Cardiac muscle cell (in vitro differentiated cells and primary cell): ENCODE measurements at places on chromosomes 6 and 20. TPM values are rescaled to one million over a fixed set of nuclear protein-coding genes. Genes with fewer than 3 reads are reported as not detected.

DNA sequence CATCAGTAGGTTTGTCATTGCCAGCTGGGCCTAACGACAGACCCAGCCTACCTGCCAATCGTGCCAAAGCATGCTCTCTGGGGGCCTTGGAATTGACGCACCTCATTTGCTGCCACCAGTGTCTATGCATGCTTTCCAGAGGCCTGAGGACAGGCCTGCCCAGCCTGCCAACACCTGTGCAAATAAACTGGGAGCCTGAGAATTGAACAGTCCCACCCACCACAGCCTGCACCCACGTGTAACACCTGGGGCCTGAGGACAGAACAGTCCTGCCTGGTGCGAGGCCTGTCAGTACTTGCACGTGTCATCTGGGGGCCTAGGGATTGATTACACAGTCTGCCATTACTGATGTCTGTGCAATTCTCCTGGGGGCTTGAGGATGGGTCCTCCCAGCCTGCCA lies 6.2 kb upstream of the RNF217 start:
- no peak for DNase-seq

The DZANK1 gene
- polyA plus RNA-seq, result 2.4 and 2.7 TPM in 2 replicates

GRCh38 chr6:8100159-8100854 lies 2.0 kb downstream of the EEF1E1 start:
- no peak for DNase-seq

DNA sequence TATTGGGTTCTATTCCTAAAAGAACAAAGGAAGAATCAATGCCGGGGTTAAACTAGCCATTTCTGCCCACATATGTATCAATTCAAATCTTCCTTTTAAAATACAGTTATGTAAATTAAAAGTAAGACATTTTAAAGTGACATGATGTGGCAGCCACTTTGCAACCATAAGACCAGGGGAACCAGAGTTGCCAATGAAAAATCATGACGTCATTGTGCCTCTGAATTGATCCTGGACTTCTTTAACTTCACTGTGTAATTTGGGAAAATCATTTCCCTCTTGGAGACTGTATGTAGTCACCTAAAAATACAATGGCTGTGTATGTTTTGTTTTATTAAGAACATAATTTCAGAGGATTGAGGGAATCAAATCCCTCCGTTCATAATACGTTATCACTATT lies 42.2 kb downstream of the SLC13A3 start:
- no peak for DNase-seq

DNA sequence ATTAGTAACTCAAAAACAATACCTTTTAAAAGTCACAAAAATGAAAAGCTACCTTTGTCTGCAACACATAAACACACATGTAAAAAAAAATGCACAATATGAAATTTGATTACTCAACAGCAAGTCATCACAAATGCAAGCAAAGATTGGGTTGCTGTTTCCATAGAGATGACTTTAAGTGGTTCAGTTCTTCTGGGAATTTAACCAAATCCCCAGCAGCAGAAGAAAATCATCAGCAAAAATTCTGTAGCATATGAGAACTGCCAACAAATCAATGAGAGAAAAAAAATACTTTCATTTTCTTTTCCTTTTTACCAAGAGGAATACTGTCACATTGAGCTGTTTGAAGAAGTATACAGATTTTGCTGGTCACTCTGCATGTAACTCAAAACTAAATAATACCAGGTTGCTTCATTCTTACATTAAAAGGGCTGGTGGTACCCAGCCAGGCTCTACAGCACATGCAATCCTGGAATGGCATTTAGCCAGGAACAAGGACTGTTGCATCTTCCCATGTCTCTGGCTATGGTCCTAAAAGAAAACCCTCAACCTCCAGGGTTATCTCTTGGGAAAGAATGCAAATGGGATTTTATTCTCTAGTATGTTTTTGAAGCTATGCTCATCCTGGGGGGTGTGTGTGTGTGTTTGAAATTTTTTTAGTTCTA lies 158.3 kb downstream of the OPRM1 start:
- peak; percentile 33 for DNase-seq

The CD24 gene
- polyA plus RNA-seq, result 148 and 168 TPM in 2 replicates

The TPBG gene
- 12.0 and 22.3 TPM in 2 replicates for polyA plus RNA-seq

- no peak for DNase-seq
Measured at GRCh38 chr6:151448623-151449022, 3.3 kb downstream of the RMND1 start.

- no peak for DNase-seq
Measured at GRCh38 chr6:109420751-109421150, 19.7 kb downstream of the PPIL6 start.

The WFDC12 gene
- not detected in 2 replicates for polyA plus RNA-seq

DNA sequence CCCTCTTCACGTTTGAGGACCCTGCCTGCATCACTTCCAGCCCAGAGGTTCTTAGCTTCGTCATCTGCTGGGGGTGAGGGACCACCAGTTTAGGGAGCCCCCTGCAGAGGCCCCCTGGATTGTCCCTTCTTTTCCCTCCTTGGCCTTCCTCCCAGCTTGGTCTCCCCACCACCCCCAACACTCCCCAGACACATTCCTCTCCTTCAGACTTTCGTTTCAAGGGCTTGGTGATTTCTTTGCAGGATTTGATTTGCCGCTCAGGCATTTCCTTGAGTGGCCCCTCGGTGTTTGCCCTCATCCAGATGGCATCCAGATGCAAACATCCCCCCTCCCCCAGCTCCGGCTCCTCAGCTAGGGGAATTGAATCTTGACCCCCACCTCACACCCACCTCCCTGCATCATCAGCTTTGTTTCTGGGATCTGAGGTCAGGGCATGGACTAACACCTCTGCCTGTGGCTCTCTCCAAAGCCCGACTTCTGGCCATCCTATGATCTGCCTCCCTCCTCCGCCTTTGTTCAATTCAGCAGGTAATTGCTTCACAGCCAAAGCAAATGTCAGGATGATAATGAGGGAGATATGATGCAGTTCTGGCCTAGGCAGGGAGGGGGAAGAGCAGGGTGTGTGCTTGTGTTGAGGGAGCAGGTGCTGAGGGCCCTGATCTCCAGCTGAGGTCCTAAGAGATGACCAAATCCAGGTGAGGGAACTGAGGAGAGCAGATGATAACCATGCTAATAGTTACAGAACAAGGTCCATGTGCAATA lies 141.5 kb downstream of the VEGFA start:
- DNase-seq, result no peak

The NKAIN4 gene
- polyA plus RNA-seq, result 0.44 TPM in 1 of 2 replicates, not detected in the other

DNA sequence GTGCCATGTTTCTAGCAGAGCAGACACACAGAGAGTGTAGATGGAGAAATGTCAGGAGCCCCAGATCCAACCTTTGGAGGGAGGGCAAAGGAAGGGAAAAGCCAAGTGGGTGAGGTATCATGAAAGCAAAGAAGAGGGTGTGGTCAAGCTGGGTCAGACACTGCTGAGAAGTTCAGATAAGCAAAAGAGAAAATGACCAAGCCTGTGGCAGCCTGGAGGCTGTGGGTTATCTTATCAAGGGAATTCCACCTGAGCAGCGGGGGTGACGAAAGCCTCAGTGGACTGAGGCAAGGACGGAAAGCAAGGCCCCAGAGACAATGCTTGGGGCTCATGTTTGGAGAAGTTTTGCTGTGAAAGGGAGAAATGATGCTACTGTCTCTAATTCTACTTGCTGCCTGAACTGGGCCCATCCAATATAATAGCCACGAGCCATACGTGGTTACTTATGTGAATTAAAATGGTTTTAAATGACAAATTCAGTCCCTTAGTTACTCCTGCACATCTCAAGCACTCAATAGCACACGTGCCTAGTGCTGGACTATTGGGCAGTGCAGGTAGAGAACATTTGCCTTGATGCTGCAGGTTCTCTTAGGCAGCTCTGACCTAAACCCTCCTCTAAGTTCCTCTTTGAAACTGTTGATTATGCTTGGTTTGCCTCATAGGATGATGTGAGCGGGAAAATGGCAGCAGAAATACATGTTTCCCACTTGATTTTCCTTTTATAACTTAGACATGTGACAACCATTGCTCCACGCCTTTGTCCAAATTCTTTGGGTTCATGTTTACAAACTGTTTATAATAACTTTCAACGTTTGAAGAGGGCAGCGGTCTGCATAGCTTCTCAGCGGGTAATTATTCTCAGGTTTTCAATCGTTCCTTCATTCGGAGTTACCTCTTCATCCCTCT lies 63.7 kb downstream of the SLC22A23 start:
- no peak for DNase-seq

DNA sequence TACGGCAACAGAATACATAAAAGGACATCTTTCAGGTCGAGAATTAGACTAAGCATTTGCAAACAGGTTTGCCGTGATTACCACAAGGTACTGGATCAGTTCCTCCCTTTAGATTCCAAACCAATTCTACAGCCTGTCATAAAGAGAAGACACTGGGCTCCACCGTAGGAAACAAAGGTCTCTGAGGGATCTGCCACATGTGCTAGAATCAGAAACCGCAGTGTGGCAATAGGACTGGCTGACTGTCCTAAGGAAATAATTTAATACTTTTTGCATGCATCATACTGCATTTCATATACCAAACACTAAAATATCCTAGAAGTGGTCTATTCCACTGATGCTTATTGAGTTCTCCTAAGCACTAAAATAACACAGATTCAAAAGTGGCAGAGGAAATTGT lies 59.2 kb downstream of the POPDC3 start:
- no peak for DNase-seq

DNA sequence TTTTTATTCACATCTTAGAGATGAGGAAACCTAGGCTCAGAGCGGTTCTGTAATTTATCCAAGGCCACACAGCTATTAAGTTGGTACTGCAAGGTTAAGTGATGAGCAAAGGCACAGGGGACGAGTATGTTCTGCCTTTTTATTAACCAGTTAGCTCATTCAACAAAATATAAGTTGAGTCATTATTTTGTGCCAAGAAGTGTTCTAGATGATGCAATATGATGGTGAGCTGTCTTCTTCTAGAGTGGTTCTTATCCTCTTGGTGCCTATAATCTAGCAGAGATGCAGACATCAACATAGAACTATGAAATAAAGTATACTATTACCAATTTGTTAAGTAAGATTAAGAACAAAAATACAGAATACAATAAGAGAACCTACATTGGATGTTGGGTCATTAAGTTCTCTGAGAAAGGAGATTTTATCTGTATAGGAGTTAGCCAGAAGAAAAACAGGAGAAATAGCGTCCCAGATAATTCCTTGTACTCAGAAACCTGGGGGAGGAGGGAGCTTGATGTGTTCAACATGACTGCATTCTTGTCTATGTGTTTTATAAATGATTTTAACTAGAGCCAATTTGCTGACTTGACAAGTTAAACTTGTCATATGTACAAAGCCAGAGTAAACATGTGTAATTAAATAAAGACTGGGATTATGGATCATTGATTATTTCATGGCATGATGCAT lies 122.3 kb downstream of the TBXT start:
- no peak for DNase-seq

The HAO1 gene
- not detected in 2 replicates for polyA plus RNA-seq

The CYP21A2 gene
- 0.62 TPM in 1 of 2 replicates, not detected in the other for polyA plus RNA-seq

DNA sequence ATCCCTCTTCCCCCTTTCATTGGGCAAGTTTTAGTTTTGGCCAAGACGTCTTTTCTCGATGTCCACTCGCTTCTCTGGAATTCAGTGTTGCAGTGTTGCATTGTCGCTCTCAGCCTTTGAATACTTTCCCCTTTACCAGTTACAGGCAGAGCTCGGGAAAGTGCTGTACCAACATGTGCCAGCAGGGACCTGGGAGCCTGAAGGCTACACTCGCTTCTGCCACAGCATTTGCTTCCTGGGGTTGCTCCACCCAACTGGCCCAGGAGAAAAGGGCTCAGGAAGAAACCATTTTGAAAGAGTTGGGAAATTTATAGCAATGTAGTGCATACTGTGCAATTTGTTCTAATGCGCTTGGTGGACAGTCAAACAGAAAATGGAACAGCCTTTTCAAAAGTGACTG lies 78.6 kb downstream of the LINC00237 start:
- no peak for DNase-seq

DNA sequence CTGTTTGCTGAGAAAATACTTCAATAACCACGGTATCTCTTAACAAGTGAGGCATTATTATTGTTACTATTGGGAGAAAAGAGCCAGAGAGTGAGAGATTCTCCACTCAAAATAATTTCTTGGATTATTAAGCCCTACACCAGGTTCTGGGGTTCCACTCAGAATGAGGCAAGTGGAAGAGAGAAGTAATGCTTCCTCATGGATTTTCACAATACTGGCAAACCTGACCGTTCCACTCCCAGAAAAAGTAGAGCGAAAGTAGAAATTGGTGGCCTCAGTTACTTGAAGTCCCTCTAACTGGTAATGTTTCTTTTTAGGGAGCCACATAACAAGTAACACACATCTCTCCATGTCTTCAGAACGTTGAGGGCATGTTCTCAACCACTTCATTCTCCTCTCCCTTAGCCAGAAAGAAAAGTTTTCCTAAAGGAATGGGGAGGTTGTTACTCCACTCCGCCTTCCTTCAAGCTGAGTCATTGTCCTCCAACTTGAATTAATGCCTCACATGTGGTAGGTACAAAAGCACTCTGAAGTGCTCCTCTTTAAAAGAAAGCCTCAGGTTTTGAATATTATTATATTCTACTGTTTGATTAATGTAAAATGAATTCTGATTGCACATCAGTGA lies 1.9 kb downstream of the BAG2 start:
- no peak for DNase-seq

GRCh38 chr6:161067749-161068148 lies 76.2 kb downstream of the MAP3K4 start:
- no peak for DNase-seq

- peak; percentile 72 for DNase-seq
Measured at GRCh38 chr20:31747640-31748039, 8.6 kb downstream of the TPX2 start.

The ANKRD6 gene
- polyA plus RNA-seq, result 10.3 and 16.0 TPM in 2 replicates

GRCh38 chr6:117206944-117207687 lies 58.2 kb upstream of the VGLL2 start:
- peak; percentile 39 for DNase-seq

The PDE7B gene
- polyA plus RNA-seq, result 0.04 and 0.72 TPM in 2 replicates

GRCh38 chr6:25971187-25971821 lies 8.7 kb downstream of the TRIM38 start:
- DNase-seq, result no peak

GRCh38 chr20:37868851-37869333 lies 34.0 kb upstream of the VSTM2L start:
- DNase-seq, result no peak

DNA sequence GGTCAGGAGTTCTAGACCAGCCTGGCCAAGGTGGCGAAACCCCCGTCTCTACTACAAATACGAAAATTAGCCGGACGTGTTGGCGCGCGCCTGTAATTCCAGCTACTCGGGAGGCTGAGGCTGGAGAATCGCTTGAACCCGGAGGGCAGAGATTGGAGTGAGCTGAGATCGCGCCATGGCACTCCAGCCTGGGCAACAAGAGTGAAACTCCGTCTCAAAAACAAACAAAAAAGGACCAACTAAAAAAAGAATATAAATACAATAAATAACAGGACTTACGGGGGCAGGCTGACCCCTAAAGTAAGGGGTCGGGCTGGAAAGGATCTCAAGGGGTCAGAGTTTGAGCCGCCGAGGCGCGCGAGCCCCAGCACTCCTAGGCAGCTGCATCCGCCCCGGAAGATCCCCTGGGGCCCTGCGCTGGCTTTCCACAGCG lies 509 bp upstream of the TPD52L2 start:
- DNase-seq, result no peak

DNA sequence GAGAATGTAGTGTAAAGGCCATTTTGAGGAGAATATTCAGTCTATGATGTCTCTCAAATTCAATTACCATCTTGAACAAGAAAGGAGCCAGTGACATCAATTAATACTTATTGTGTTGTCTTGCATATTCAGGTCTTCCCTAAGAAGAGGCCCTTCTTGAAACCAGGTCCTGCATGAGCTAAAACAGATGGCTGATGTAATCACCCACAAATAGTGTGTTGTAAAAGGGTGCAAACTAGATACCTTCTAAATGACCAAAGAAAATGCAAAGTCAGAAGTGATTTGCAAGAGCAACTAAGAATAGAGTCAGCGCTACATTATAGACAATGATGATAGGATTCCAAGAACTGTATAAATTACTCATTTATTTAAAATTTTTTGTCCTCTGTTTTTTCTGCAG lies 97.0 kb downstream of the BTBD3 start:
- no peak for DNase-seq
